ENCODE measurements at places on chromosomes 11 and 22.

- no peak for DNase-seq
These were observed 58.7 kb downstream of the CTTN start for GRCh38 chr11:70456921-70457532.

DNA sequence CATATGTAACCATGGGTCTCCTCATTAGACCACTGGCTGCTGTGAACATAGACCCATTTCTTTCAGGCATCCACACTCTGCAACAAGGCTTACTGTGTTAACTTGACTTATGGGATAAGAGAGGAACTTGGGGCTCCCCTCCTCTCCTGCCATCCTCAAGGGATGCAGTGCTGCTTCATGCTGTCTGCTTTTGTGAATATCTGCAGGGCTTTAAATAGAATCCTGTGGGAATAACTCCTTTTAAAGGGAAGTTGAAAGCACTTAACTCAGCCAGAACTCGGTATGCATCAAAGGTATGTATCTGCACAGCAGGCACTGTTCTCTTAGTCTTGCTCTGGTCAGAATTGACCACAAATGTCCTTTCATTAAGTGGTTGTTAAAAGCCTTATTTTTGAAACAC is 222.5 kb upstream of the KIRREL3 start:
- DNase-seq, result no peak

DNA sequence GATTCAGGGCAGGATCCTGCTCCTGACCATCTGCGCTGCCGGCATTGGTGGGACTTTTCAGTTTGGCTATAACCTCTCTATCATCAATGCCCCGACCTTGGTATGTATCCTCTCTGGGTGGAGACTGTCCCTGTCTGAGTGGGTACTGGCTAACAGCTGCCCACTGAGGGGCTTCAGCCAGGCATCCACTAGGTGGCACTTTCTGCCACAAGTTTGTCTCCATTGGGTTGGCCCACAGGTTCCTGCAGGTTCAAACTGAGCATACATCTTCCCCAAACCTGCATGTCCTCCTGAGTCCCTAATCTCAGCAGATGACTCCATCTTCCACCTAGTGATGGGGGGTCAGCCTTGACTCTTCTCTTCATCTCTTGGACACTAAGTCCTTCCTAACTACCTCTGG is 4.4 kb downstream of the SLC2A11 start:
- DNase-seq, result no peak

DNA sequence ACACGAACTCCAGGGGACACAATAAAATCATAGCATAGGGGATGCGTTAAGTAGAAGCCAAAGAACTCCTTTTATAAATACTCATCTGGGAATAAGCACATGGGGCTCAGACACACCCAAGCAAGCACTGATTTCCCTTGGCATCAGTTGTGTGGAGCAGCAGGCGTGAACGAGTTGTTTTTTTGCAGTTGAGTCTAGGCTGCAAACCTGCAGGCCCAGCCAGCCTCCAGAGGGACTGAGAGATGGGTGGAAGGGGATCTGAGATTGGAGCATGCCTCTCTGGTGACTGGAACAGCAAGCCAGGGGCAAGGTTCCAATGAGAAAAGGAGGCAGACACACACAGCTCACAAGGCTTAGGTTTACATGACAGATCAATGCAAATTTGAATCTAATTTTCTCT is 27.4 kb upstream of the SEZ6L start:
- no peak for DNase-seq

GRCh38 chr11:404551-405264 is 10.1 kb downstream of the SIGIRR start:
- DNase-seq, result no peak

DNA sequence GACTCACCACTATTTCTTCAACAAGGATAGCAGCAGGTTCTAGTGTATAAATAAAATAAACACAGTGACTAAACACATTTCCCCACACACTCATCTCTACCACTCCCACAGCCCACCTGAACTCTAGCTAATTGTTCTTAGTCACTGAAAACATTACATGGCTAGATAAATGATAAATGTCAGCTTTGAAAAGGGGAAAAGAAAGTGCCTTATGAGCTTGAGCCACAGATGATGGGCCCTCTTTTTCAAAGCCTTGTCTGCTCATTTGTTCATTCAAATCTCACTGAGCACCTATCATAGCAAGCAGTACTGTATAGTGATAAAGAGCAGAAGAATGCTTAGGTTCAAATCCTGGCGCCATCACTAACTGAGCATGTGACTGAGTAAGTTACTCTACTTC is 58.3 kb downstream of the SIK3 start:
- DNase-seq, result no peak

- DNase-seq, result no peak
These were observed 81.1 kb upstream of the CHRM4 start for GRCh38 chr11:46472662-46472994.

GRCh38 chr11:114909866-114910265 is 231.5 kb downstream of the NXPE2 start:
- no peak for DNase-seq

DNA sequence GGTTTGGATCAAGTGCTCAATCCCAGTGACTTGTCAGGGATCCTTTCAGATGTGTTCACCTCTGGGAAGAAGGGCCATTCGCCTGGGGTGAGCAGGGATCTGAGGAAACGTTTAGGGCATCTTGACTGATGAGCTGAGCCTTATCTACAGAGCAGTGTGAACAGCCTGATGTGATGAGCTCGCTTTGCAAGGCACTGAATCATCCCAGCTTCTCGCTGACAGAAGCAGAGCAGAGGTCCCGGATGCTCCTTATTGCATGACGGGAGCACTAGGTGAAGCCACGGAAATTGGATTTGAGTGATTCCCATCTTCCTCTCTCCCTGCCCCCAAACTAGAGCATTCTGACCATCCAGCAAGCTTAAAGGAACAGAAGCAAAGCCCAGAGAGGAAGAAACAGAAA is 46.5 kb downstream of the SEZ6L start:
- no peak for DNase-seq

GRCh38 chr22:26484360-26484706 is 656 bp downstream of the SRRD start:
- DNase-seq, result no peak

- DNase-seq, result no peak
These were observed 8.2 kb upstream of the PRRG4 start for GRCh38 chr11:32821517-32821916.

GRCh38 chr22:37196539-37197450 is 8.7 kb upstream of the C1QTNF6 start:
- DNase-seq, result no peak

DNA sequence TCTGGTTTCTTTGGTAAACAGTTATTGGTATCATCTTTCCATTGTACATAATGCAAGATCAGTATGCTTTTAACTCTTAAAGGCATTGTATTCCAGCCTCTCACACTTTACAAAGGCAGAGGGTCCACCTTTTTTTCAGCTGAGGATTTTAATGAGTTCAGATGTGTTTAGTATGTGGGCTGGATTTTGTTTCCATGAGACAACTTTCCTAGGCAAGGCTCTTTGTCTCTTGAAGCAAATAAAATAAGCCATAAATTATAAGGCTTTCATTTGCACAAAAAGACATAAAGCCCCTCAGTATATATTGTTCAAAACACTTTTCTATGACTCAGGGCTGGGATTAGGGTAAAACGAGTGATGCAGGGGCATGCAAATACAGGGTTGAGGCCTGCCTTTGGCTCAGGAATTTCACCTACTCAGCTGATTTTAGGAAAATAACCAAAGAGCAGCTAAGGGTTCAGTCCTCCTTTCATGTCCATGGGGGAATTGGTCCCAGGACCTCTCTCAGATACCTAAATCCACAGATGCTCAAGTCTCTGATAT is 7.6 kb downstream of the MMP20 start:
- DNase-seq, result no peak

All from amygdala (tissue), 56 donors.